ENCODE measurements at places on chromosomes 5 and 9. TPM values are rescaled to one million over a fixed set of nuclear protein-coding genes. Genes with fewer than 3 reads are reported as not detected.

IFNB1 gene
- not detected for total RNA-seq

FBN2 gene
- total RNA-seq = 5.7 TPM

SNAPC3 gene
- 50.4 TPM for total RNA-seq

MYOT gene
- not detected for total RNA-seq

HTR4 gene
- total RNA-seq = not detected

NDUFS6 gene
- 36.1 TPM for total RNA-seq

LMAN2 gene
- total RNA-seq = 332 TPM

PLAC8L1 gene
- total RNA-seq = not detected

IFNA21 gene
- total RNA-seq = not detected

SLC2A8 gene
- total RNA-seq = 11.5 TPM

PCDHGA5 gene
- total RNA-seq = 0.49 TPM

FOCAD gene
- total RNA-seq = 58.8 TPM

GLDC gene
- 4.3 TPM for total RNA-seq

PDZD2 gene
- 7.0 TPM for total RNA-seq

CD74 gene
- 5.7 TPM for total RNA-seq

PPIC gene
- 44.2 TPM for total RNA-seq

IZUMO3 gene
- total RNA-seq = not detected

KLHL3 gene
- 19.3 TPM for total RNA-seq

CDC20B gene
- total RNA-seq = not detected

BARHL1 gene
- total RNA-seq = not detected

UCK1 gene
- 18.2 TPM for total RNA-seq

ELAVL2 gene
- 1.3 TPM for total RNA-seq

IL31RA gene
- total RNA-seq = 0.06 TPM

ZNF189 gene
- 15.4 TPM for total RNA-seq

TOR4A gene
- total RNA-seq = 14.9 TPM

CDKN2B gene
- 3.1 TPM for total RNA-seq

BTNL9 gene
- 0.13 TPM for total RNA-seq

FPGS gene
- total RNA-seq = 66.7 TPM

APBA1 gene
- total RNA-seq = 33.0 TPM

ZNF658 gene
- total RNA-seq = 5.0 TPM

CAST gene
- total RNA-seq = 102 TPM

GOLM1 gene
- total RNA-seq = 35.1 TPM

CARTPT gene
- not detected for total RNA-seq

SLC36A3 gene
- not detected for total RNA-seq

LCN15 gene
- total RNA-seq = not detected

PHAX gene
- 30.8 TPM for total RNA-seq

SHOC1 gene
- not detected for total RNA-seq

REEP2 gene
- total RNA-seq = 0.65 TPM

ZFP2 gene
- 0.65 TPM for total RNA-seq

SCGB3A2 gene
- total RNA-seq = not detected

PCDHB15 gene
- total RNA-seq = 1.2 TPM

PHF24 gene
- total RNA-seq = not detected

MEIKIN gene
- not detected for total RNA-seq

IFNW1 gene
- total RNA-seq = not detected

CDH18 gene
- total RNA-seq = not detected

MYMK gene
- total RNA-seq = not detected

GRIN1 gene
- total RNA-seq = 0.06 TPM

CDK5RAP2 gene
- total RNA-seq = 17.8 TPM

PRRC2B gene
- total RNA-seq = 108 TPM

PRRC1 gene
- total RNA-seq = 82.9 TPM

GARIN3 gene
- not detected for total RNA-seq

OR1L6 gene
- not detected for total RNA-seq
